Left ventricle myocardium superior (tissue), 1 donor: ENCODE measurements at places on chromosomes 3 and 15.

- DNase-seq: no peak
These were observed 63.4 kb upstream of the PSMD6 start for GRCh38 chr3:64086479-64087252.

GRCh38 chr3:129161860-129162271 lies 1.0 kb upstream of the ISY1 start:
- no peak for DNase-seq

- no peak for DNase-seq
These were observed 6.9 kb downstream of the TNIK start for GRCh38 chr3:171453180-171453886.

- DNase-seq: no peak
These were observed 1073.5 kb downstream of the NAALADL2 start for GRCh38 chr3:175932586-175932985.

DNA sequence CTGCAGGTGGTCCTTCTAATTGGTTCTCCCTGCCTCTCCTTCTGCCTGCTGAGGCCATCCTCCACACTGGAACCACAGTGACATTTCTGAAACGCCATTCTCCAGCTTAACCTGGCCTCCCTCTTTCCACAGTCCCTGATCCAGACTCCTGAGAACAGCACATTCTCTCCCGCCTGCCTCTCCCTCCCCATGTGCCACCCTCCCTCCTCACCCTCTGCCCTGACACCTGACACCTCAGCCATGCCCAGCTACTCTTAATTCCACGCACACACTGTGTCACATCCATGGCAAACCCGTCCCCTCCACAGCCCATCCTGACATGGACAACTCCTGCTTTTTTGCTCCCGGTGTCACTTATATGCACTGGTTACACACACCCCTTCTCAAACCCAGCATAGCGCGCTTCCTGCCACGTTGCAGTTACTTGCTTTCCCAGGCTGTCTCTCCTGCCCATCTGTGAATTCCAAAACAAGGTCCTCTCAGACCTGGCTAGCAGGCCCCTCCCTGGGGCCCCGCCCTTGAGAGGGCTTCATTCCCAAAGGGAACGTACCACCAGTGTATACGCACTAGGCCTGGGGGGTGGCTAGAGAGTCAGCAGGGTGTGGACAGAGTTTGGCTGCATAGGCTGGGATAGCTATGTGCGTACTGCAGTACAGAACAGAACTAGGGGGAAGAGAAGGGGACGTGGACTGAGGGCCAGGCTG lies 92.7 kb upstream of the BLM start:
- DNase-seq: no peak

DNA sequence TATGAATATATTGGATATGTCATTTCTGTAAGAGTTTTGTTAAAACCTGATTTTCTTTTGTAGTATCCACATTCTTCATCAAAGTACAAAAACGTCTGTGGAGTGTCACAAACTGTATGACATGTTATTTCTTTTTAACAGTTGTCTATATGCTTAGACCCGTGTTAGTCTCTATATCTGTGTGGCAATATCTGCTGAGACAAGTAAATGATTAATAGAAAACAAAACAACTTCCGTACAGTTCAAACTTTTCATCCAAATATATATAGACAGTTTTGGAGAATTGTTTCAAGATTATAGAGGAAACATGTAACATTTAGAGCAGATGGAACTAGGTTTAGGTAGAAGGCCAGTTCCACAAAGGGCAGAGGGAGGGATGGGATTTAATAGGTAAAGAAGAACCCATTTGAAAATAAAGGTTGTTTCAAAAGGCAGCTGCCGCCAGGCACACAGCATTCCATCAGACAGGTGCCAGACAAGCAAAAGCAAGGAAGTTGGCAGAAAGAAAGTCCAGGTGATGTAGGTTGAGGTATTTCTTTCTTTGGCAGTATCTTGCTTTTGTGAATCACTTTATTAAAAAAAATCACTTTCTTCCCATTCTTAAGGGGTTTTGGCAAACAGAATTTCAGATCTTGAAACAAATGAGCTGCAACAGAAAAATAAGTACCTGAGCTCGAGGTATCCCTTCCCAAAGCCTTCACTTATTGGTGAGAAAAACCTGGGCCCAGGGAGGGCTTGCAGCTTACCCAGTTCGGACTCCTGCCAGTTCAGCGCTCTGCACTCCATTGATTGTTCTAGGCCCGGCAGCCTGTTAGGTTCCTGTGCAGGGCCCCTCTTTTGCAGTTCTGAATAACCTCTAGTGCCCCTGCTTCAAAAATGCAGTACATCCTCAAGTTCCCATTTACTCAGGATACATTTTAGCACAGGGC lies 49.0 kb downstream of the LRRN1 start:
- DNase-seq: no peak

DNA sequence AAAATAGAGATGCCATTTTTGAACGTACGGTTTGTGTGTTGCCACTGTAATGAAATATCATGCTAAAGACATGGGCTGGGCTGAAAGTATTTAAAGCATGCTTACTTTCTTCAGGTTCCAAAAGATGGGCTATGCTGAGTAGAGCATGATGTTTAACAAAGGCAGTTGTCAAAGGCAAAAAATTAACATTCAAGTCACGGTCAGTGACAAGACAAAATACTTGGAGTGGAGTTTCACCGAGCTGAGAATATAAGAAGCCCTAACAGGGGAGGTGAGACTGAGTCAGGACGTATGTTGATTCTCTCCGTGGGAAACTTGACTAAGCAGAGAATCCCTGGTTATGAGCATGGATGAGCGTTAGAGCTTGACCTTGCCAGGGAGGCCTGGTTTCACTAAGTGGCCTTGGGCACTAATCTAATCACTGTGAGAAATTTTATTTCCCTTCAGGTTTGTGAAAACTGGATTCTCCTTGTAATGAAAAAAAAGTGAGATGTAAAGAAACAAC lies 218.2 kb upstream of the ADAMTS9 start:
- no peak for DNase-seq

DNA sequence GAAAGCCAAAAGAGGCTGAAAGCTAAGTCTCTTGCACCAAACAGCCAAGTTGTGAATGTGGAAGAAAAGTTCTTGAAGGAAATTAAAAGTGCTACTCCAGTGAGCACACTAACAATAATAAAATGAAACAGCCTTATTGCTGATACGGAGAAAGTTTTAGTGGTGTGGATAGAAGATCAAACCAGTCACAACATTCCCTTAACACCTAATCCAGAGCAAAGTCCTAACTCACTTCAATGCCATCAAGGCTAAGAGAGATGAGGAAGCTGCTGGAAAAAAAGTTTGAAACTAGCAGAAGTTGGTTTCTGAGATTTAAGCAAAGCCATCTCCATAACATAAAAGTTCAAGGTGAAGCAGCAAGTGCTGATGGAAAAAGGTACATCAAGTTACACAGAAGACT lies 288.8 kb upstream of the RARB start:
- DNase-seq: no peak

- DNase-seq: peak; percentile 47
These were observed 697 bp upstream of the TRIM69 start for GRCh38 chr15:44735482-44736180.

DNA sequence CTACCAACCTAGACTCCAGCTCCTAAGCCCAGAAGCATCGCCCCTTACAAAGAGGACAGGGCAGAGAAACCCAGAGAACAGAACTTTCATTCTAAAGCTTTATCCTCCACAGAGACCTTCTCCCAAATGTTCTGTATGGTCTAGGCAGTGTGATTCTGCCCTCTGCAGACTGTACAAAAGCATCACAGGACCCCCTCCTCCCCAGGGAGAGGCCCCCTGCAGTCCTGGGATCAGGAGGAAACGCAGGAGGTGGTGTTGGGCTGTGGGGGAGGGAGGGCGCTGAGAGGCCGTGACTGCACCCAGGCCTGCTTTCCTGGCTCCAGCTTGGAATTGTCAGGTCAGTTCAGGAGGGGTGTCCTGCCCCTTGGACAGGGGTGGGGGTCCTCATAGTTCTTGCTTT lies 101.3 kb downstream of the DGKG start:
- no peak for DNase-seq

- DNase-seq: no peak
These were observed 502.6 kb upstream of the CBLB start for GRCh38 chr3:106371221-106371970.

DNA sequence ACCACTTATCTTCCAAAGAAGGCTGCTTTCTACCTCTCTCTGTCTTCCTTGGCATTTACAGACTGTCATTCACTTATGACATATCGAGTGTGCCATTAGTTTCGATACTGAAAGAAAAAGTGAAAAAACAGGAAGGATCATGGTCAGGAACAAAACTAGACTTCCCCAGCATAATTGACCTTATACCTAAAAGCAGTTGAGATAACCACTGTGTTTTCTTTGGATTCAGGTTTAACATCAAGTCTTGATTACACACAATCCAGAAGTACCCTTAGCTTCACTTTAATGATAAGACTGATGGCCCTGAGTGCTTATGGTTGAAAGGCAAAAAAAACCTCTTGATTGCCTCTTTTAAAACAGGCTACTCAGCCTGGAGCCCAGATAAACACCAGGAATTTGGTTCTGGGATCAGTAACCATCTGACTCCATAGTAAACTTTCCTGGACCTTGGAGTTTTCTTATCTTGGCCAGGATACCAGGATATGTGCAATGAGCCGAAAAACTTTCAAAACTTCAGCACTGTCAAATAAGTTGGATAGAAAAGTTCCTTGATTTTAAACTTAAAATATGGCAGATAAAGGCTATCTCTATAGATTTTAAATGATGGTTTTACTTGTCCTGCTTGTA lies 5.0 kb upstream of the UACA start:
- no peak for DNase-seq

DNA sequence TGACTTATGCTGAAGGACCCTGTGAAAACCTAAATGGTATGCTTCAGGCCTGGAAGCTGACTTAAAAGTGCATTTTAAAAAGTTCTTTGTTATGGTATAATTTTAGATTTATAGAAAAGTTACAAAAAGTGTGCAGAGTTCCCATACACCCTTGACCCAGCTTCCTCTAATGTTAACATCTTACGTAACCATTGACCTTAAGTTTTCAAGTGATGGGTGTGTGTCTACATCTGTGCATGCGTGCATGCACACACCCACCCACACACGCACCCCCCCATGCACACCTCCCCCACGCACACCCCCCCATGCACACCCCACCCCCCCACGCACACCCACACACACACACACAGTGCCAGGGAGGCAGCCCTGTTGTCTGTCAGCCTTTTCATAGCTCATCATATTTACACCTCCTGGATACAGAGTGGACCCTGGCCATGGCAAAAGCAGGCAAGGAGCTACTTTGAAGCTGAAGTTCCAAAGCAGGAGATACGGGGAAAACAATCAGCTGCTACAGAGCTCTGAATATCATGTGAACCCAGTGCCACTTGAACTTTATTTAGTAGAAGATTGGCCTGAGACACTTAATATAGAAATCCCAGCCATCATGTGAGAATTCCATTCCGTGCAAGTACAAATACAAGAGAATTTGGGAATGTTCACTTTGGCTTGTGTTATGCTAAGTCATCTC lies 30.0 kb upstream of the TRAK1 start:
- DNase-seq: peak; percentile 68

DNA sequence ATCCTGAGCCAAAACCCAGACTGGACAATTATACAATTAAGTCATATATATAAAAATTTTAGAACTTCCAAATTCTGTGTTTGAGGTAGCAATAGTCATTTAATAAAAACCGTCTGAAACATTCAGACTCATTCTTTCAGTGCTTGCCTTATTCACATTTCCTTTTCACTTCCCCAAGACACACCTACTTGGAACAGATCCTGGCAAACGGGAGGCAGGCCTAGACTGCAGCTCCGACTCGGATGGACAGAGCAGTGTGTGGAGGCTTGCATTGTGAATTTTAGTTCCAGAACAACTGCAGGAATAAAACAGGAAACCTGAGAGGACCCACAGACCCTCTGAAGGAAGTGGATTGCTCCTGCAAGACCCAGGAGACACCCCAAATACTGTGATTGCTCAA lies 341.4 kb downstream of the CNTN3 start:
- no peak for DNase-seq

DNA sequence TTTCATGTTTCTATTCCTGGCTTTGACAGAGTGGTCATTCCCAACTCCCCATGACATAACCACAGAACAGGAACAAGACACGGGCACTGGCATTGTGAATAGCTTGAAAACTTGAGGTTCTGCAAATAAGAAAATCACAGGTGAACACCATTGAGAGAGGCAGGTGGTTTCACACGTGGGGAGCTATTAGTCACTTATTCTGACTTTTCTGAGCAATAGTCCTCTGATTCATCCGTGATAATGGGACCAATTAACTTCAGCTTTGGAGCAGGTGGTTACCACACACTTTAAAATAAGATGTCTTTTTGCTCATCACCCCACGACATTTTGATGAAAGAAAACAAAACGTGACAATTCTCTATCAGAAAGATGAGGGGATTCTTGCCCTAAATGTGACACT lies 224.7 kb downstream of the KLF13 start:
- no peak for DNase-seq

GRCh38 chr3:106720510-106720909 lies 656.7 kb upstream of the CCDC54 start:
- DNase-seq: no peak

DNA sequence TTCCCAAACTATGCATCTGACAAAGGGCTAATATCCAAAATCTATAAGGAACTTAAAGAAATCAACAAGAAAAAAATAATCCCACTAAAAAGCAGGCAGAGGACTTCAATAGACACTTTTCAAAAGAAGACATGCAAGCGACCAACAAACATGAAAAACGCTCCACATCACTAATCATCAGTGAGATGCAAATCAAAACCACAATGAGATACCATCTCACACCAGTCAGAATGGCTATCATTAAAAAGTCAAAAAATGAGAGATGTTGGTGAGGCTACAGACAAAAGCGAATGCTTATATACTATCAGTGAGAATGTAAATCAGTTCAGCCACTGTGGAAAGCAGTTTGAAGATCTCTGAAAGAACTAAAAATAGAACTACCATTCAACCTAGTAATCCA lies 20.2 kb downstream of the CFAP44 start:
- no peak for DNase-seq

DNA sequence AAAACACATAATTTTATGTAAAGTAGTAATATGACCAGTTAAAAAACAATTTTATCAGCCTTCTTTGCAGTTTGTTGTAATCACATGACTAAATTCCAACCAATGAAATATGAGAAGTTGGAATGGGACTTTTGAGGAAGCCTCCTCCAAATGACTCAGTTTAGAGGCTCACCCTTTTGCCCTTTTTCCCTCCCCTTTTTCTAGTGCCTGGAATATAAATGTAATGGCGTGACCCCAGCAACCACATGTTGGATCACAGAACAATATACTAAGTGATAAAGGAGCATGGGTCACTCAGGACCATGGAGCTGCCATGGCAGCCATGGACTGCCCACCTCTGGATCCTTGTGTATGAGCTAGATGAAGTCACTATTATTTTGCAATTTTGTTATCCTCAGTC lies 48.8 kb upstream of the HEG1 start:
- no peak for DNase-seq

- no peak for DNase-seq
These were observed 16.8 kb downstream of the TMC3 start for GRCh38 chr15:81357180-81357686.
